ENCODE measurements at places on chromosomes 1 and 21. TPM values are rescaled to one million over a fixed set of nuclear protein-coding genes. Genes with fewer than 3 reads are reported as not detected.

Gene U2AF1
- total RNA-seq, result 34.9 TPM

Gene STUM
- 0.31 TPM for total RNA-seq

Gene SLX9
- 29.6 TPM for total RNA-seq

Gene RBM11
- 1.4 TPM for total RNA-seq

Gene LCE3E
- total RNA-seq, result not detected

Gene SYT2
- 1.1 TPM for total RNA-seq

Gene ILDR2
- 2.1 TPM for total RNA-seq

Gene SPATA21
- total RNA-seq, result not detected

Gene BRINP2
- 0.08 TPM for total RNA-seq

Gene WNT9A
- total RNA-seq, result 4.6 TPM

Gene COL6A2
- total RNA-seq, result 474 TPM

Gene SLC41A1
- 36.1 TPM for total RNA-seq

Gene FMO4
- 4.8 TPM for total RNA-seq

Gene NTNG1
- 12.7 TPM for total RNA-seq

Gene MORN1
- 7.5 TPM for total RNA-seq

Gene FMOD
- total RNA-seq, result 59.8 TPM

Gene ESPN
- total RNA-seq, result 3.7 TPM

Gene ESRRG
- 0.63 TPM for total RNA-seq

Gene PGLYRP4
- total RNA-seq, result not detected

Gene LIN28A
- not detected for total RNA-seq

Gene PTBP2
- total RNA-seq, result 12.7 TPM

Gene WDR64
- total RNA-seq, result not detected

Measured in left lung (tissue), 14 donors.